ENCODE measurements at places on chromosomes 2 and 18. TPM values are rescaled to one million over a fixed set of nuclear protein-coding genes. Genes with fewer than 3 reads are reported as not detected.

Gene ZDBF2
- total RNA-seq, result 9.2 TPM

Gene HOXD8
- 6.0 TPM for total RNA-seq

Gene LBX2
- 10.1 TPM for total RNA-seq

GRCh38 chr18:37663446-37663845 is 97.8 kb upstream of the CELF4 start:
- no peak for DNase-seq
